ENCODE measurements at places on chromosomes 3 and 15.

GRCh38 chr3:170054204-170054603 lies 16.4 kb downstream of the GPR160 start:
- DNase-seq, result peak; percentile 29

DNA sequence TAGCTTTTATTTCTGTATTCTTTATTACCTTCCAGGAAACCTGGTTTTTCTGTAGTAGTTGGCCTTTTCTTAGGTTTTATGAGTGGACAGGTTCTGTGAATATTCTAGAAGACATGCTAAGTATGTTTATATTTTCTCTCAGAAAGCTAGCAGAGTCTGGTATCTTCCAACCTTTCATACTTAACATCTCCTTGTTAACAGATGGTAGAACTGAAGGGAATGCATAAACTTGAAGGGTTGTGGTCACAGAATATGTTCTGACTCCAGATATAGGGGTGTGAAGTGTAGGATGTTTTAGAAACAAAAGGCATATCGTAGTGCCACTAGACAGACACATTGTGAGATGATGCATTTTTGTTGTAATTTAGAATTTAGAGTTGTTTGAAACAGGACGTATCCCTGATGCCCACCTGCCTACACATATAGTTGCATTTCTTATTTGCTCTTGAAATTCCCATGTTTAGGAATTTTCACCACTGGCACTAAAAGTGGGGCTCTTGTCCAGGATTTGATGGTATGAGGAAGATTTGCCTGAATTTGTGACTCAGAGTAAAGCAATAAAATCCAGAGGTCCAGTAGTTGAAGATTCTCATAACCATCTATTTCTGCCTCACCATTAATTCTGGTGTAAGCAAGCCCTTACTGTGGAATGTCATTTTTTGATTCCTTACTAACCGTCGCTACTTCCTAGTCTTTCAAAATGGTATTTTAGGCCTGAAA lies 274.5 kb downstream of the FEZF2 start:
- no peak for DNase-seq

GRCh38 chr3:133464573-133464972 lies 64.7 kb downstream of the BFSP2 start:
- DNase-seq, result no peak

GRCh38 chr15:65087411-65087810 lies 10.9 kb downstream of the KBTBD13 start:
- DNase-seq, result no peak

- DNase-seq, result no peak
Observed at GRCh38 chr3:42398080-42398479, 12.3 kb downstream of the LYZL4 start.

DNA sequence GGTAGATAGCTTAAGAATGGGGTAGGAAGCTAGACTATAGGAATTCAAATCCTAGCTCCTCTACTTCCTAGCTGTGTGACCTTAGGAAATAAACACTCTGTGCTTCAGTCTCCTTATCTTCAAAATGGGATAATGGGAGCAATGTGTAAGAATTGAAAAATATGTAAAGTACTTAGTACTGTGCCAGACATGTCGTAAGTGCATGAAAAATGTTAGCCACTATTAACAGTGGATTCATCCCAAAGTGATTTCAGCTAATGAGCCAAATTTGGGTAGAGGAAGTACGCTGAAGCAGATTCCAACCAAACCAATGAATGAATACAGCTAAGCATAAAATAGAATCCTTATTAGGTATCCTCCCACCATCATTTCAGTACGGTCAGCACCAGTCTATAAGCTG lies 192.1 kb downstream of the RORA start:
- no peak for DNase-seq

- DNase-seq, result no peak
Observed at GRCh38 chr15:89526601-89527441, 30.4 kb upstream of the RHCG start.

DNA sequence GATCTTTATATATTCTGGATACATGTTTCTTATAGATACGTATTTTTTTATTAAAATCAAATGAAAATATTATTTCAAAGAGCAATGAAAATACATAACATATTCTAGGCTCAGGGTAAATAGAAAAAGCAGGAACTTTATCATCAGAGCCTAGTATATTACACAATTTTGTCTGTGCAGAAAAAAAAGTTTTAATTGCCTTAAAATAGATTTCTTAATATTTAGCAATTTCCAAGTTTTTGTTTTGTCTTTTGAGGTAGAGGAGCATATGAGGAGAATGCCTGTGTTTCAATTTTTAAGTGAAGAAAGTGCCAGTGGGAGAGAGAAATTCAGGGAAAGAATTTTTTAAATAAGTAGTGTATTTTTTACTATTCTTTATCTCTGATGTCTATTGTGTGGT lies 10.5 kb downstream of the CAPN7 start:
- no peak for DNase-seq

GRCh38 chr15:88300861-88301260 lies 44.3 kb upstream of the NTRK3 start:
- DNase-seq, result no peak

GRCh38 chr3:16480861-16481545 lies 32.5 kb downstream of the RFTN1 start:
- peak; percentile 39 for DNase-seq

GRCh38 chr3:183350164-183350563 lies 78.3 kb downstream of the MCF2L2 start:
- peak; percentile 41 for DNase-seq

GRCh38 chr15:89197503-89197971 lies 23.8 kb downstream of the RLBP1 start:
- no peak for DNase-seq

DNA sequence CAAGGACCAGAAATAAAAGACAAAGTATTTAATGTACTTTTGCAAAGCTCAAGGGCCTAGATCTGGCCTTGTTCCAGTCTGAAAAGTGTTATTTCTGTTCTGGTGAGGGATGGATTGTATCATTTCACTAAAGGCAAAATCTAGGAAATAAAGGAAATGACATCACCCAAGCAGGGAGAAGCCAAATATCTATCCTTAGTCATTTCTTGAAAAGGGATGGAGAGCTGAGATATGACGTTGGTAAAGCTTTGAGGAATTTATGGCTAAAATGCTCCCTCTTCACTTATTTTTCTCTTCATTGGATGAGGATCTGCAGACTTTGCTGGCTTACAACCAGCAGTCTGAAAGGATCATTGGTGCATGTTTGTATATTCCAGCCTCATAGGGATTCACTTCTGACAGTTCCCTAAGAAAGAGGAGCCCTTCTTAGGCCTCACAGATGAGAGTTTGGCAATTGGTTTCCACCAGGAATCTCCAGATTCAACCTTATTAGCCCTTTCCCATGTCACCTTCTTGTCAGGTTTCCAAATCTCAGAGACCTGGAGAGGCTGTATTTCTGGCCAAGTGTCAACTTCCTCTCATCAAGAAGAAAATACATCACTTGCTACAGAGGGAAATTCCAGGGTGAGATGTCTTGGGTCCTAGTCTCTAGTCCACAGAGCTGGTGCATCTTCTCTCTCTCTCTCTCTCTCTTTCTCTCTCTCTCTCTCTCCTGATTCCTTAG lies 93.7 kb upstream of the BOC start:
- no peak for DNase-seq

- no peak for DNase-seq
Observed at GRCh38 chr3:36741285-36741684, 23.1 kb downstream of the DCLK3 start.

DNA sequence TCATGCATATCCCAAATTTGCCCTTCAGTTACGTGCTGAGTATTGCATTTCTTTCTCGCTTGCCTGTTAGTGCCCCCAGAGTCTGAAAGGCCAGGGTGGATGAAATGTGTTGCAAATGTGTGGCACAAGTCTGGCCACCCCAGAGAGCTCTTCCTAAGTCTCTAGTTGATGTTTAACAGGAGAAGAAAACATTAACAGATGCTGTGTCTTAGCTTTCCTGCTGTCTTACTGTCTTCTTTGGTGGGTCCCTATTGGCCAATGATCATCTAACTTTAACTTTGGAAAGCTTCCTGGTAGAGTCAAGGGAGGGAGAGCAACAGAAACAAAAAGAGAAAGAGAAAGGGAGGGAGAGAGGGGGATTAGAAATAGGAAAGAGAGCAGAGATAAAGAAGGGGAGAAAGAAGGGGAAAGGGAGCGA lies 76.7 kb upstream of the P3H2 start:
- no peak for DNase-seq

GRCh38 chr15:45401665-45402161 lies 23.4 kb upstream of the GATM start:
- no peak for DNase-seq

DNA sequence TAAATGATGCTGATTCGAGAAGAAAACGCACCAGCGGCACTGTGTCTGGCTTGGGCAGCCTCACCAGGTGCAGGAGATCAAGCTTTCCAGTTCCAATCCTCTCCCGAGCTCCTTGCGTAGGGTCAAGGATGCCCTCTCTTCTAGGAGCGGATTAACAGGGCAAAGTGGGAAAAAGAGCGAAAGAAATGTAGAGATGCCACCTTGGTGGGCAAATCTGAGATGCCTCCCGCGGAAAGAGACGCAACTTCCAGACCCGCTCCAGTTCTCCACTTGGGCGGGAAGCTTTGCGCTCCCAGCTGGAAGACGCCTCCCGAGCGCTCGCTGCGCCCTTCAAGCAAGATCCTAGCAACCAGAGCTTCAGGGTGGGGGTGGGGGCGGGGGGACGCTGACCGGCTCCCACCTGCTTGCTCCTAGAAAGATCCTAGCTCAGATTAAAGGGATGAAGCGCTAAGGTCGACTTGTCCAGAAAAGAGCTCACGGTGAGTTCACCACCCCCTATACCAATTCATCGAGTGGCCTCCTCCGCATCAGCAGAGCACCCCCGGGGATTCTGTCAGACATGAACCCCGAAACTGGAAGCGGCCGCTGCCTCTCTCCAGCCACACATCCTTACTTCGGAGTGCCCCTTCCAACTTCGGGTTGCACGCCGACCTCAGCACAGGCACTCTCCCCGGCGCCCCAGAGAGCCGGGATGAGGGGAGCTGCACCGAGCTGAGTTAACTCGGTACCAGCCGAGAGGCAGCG lies 769 bp downstream of the TAFA4 start:
- DNase-seq, result no peak

DNA sequence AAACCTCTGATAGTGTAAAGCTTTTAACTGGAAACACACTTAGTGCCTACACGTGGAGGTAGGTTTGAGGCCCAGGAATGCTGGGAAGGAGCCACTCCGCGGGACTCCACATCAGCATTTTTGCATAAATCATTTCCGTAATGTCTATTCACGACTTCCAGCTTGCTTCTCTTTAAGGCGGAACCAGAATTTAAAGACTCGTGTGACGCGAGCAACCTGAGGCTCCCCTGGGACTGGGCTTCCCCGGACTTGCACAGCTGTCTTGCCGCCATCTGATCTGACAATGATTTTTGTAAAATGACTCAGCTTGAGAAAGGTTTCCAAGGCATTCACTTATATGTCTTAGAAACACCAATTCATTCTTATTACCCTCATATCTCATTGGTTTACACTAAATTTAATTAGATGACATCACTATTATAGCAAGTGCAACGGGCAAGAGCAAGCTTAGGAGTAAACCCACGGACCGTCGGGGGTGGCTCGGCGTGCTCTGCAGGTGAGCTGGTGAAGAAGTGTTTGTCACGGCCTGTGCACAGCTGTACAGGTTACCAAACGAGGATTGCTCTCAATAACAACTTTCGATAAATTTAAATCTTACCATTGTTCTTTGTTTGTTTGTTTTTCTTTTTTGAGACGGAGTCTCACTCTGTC lies 95.2 kb downstream of the CHSY1 start:
- no peak for DNase-seq

DNA sequence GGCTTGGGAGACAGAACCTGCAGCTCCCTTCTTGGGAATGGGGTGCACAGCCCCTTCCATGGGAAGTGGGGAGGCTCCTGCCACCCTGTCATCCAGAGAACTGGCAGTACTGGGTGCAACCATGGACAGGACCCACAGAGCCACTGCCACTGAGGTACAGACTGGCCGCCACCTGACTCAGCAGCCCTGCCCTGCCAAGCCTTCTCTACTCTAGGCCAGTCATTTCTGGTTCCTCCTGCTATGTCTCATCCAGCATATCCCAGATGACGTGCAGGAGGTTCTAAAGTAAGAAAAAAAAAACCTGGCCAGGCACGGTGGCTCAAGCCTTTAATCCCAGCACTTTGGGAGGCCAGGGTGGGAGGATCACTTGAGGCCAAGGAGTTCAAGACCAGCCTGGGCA lies 76.9 kb upstream of the RPL32 start:
- no peak for DNase-seq

DNA sequence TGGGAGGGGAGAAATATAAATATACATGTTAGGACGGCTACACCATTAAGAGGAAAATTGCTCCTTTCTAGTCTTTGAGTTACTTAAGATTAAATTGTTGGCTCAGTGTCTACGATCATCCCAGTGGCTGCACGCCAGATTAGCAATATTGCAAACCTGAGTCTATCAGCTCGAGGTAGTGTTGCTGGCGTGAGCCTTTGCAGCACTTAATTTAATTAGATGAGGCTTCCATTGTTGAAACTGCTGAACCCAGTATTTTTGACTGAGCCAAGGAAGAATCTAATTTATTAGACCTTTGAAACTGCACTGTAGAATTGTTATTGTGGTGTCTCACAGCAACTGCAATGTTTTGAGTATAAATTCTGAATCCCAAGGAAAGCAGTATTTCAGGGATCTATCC lies 782.4 kb upstream of the ROBO1 start:
- DNase-seq, result no peak

DNA sequence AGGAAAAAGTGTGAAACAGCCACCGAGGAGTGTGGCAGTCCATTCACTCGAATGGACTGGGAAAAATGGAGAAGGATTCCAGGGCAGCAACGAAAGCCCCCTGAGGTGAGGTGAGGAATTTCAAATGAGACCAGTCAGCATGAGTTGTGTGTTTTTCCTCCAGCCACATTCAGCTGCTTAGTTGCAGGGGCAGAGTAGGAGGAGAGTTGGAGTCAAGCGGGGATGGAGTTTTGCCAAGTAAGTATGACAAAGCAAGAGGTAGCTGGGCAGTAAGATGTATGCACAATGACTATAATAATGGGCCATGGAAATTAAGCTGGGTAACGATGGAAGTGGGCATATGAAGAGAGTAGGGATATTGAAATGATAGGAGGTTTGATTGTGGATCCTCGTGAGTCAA lies 64.4 kb downstream of the CCDC54 start:
- no peak for DNase-seq

DNA sequence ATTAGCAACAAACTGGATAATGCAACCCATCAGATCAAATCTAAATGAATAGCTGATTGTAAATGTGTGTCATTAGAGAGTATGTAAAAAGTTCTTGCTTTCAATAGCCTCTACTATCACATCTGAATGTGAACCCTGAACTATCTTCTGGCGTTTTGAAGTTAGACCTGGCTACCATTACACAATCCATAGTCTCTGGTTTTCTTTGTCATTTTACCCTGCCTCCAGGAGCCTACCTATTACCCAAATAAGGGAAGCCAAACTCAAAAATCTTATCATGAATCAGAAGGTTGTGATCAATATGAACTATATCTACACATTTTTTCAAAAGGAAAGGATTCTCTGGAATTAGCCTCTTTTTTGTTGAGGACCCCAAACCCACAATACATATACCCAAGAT lies 31.8 kb downstream of the PCYT1A start:
- no peak for DNase-seq

- no peak for DNase-seq
Observed at GRCh38 chr15:60519218-60519617, 40.3 kb upstream of the ICE2 start.

- DNase-seq, result peak; percentile 80
Observed at GRCh38 chr3:39383045-39383880, at the start of gene SLC25A38. Gene SLC25A38 (plus strand): TSS chr3:39383370. CDS start chr3:39383725, 355 bp downstream.

GRCh38 chr3:52231502-52232278 lies 6.2 kb upstream of the TLR9 start:
- DNase-seq, result peak; percentile 88

All from CD4-positive, alpha-beta T cell treated with Interleukin-10 for 1 hour (primary cell).